ENCODE measurements at places on chromosomes 12 and 14.
A peak's percentile ranks its signal among the peaks of the same experiment; 100 is the strongest.

DNA sequence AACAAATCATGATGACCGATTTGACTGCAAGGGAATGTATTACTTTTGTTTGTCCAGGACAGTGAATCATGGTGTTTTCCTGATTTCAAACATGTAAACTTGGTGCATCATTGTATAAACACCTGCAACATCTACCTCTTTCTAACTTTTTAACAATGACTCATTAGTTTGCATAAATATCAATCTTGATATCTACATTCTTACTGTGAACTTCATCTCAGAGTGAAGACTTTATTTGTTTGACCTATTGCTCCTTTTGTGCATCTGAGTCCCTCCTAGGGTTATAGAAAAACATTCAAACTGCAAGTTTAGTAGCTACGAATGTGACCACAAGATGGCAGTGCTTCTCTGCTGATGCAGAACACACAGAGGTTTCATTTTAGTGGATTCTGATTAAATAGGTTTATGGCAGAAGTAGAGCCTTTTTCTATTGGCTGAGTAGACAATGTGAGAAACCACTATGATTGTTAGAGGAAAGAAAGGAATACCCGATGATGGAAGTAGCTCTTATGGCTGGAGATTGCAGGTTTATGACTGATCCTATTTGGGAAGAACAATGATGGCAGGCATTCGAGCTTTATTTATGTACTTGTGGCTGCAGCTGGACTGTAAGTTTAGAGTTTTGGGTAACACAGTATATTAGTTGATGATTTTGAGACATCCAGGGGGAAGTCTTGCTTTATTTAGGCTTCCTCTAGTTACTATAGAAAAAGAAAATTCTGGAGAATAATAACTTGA, 244.2 kb upstream of the OR4E1 start:
- DNase-seq = peak; percentile 41

GRCh38 chr12:28506271-28506670, 316.0 kb downstream of the CCDC91 start:
- DNase-seq = no peak

DNA sequence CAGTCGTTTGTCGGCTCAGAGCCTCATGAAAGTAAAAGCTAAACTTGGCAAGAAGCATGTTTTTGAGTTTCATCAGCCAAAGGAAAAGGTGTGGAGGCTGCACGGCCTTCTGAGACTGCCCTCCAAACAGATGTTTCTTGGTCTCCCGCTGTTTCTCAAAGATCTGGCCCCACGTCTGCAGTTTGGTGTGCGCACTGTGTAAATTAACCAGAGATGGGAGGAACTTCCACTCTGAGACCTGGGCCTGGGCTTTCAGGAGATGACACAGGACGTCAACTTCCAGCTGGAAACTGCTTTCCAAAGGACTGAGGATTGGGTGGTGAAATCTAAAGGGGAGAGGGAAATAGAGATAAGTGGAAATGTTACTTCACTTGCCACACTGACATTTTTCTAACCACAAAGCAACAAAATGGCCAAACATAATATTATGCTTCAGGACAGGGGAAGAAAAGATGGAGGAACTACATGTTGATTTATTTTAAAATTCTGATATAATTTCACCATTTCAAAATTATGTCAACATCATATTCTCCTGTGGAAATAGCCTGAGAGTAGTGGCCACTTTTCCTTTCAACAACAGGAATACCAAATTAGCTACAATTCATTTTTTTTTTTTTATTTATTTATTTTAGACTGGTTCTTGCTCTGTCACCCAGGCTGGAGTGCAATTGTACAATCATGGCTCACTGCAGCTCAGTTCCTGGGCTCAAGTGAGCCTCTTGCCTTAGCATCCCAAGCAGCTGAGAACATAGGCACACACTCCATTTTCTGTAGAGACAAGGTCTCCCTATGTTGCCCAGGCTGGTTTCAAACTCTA, 27.6 kb downstream of the KICS2 start:
- DNase-seq = no peak

GRCh38 chr12:102873077-102873476, 44.0 kb downstream of the PAH start:
- DNase-seq = no peak

DNA sequence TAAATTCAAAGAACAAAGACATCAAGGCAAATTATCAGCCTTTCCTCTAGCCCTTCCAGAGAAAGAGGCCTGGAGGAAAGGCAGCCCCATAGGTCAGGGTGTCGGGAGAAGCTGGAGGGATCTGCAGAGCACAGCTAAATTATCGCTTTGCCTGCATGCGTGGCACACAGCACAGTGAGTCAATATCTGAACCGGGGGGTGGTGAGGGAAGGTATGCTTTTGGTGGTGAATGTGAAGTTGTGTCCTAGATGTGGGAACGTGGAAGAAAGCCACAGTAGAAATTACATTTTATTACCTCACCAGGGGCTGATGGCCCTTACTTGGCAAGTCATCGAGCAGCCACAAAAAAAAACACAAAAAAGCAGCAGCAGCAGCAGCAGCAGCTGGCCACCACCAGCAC, 243.2 kb downstream of the EGLN3 start:
- DNase-seq = no peak

GRCh38 chr12:132163041-132163910, 19.0 kb downstream of the NOC4L start:
- DNase-seq = no peak

GRCh38 chr12:120710805-120711296, 593 bp downstream of the UNC119B start:
- DNase-seq = no peak

Measured in CD4-positive, CD25-positive, alpha-beta regulatory T cell (primary cell).